Activated effector memory CD4-positive, alpha-beta T cell treated with Interleukin-2 at 50 U/mL for 16 hours (primary cell): ENCODE measurements at places on chromosomes 12 and 14.

DNA sequence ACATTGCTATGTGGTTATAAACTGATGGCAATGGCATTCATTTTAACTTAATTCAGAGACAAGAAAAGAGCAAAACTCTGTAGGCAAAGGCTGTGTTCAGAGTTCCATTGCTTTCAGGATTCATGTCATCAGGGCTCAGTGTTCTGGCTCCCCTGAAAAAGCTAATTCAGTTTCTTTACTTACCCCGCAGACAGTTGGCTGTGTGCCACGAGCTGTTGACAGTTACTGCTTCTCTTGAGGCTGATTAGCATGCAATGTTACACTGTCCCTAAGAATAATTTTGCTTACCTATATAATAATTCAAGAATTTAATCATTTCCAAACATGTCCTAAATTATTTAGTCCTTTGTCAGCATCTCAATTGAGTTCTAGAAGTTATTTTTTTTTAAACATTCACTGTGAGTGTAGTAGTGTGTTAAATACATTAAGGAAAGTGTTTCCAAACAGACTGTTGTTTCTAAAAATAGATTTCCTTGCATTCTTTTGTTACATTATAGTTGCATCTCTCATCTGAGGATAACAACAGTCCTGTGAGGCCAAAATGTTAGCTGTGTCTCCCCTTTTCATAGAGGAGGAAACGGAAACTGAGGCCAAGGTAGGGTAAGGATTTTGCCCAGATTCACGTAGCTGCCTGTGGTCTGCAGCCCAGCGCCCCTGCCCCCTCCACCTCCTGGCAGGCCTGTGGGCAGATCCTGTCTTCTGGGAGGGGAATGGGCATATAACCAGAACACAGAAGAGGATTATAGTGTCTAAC lies 98.6 kb downstream of the PELI2 start:
- DNase-seq: no peak

DNA sequence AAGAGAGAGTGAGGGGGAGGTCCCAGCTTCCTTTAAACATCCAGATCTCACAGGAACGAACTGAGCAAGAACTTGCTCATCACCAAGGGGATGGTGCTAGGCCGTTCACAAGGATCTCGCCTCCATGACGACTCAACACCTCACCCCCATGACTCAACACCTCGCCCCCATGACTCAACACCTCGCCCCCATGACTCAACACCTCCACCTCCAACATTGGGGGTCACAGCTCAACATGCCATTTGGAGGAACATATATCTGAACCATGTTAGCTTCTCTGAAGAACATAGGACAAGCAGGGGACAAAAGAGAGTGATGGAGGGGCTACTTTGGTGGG lies 66.0 kb upstream of the LHX5 start:
- DNase-seq: no peak

DNA sequence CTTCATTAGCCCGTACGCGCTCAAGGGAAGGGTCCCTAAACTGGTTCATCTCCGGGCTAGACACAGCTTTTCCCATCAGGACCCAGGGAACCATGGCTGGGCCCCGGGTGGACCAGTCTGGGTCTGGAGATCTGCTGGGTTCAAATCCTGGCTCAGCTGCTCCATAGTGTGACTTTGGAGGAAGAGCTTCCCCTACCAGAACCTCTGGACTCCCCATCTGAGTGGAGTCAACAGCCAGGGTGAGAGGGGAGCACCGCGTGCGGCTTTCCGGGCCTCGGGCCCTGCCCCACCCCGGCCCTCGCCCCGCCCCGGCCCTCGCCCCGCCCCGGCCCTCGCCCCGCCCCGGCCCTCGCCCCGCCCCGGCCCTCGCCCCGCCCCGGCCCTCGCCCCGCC lies 41.2 kb downstream of the BEGAIN start:
- DNase-seq: peak; percentile 21

DNA sequence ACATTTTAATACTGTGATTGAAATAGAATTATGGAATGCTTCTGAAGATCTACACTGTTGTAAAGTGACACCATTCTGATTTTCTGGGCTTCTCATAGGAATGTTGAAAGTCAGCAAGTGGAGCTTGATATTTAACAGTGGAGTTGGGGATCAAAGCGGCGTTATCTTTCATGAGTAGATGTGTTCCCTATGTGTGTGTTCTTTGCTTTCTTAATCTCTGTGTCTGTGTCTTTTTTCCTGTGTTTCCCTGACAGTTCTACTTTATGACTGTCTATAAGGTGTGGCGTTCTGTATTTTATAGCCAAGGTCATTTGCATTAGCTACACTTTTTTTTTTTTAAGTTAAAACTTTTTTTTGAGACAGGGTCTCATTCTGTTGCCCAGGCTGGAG lies 24.7 kb downstream of the SYNE2 start:
- no peak for DNase-seq

DNA sequence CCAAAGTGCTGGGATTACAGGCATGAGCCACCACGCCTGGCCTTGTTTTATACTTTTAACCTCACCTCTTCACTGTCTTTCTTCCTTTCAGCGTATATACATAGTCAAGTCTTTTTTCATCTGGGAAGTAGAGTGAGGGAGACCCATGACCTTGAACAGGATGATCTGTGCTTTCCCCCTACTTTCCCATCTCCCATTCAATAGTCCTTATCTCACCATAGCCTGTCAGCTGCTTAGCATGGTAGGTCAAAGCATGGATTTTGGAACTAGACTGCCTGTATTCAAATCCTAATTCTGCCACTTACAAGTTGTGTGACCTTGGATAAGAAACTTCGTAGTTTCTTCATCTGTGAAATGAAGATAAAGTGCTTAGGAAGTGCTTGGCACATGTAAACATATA lies 96.4 kb upstream of the MON2 start:
- DNase-seq: no peak

DNA sequence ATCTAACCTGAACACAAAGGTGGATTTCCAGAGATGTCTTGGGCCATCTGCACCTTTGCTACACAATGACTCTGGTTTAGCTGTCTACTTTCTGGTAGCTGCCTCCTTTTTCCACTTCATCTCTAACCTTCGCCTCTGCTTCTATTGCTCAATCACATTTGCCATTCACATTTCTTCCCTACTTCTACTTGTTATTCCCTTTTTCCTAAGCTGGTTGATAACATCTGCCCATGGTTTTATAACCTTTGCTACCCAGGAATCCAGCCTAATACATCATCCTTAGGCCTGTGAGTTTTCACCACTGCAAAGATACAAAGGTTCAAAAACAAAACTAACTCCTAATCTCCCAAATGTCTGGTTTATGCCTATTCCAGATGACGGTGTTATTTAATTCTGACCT lies 13.2 kb downstream of the SPPL3 start:
- no peak for DNase-seq
